Stimulated activated CD4-positive, alpha-beta T cell treated with anti-CD3 and anti-CD28 coated beads, Interleukin-1b, Interleukin-23, amount 100 ng/mL, for 1 hour (primary cell): ENCODE measurements at places on chromosomes 16 and 17.

DNA sequence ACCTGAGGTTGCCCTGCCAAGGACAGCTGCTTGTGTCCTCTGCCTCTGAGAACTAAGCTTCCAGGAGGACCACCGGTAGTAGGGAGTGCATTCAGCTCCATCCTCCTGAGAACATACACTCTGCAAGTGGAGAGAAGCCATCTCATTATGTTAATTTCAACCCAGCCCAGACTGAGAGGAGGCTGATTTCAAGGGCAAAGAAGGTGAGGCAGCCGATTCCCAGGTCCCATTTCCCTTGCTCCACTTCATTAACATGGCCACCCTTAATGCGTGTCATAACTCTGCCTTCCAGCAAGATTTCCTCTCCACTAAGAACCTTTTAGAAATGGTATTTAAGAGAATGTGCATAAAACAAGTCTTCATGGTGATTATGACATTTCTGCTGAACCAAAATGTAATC, 72.5 kb downstream of the CDH13 start:
- no peak for DNase-seq

DNA sequence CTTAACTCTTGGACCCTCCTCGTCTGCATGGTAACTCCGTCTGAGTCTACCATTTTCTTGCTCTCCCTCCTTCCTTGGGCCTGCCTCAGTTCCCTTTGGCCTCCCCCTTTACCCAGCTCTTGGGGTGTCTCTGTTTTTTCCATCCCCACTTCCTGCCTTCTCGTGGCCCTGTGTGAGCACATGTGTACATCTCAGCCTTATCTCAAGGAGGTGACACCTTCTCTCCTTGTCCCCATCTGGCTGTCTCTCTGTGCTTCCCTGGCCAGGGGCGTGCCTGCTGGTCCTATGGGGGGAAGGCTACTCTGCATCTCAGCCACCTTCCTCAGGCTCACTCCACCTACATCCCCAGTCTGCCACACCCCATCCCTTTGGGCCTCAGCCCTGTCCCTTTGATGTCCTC, 6.6 kb downstream of the CTF1 start:
- DNase-seq, result no peak

DNA sequence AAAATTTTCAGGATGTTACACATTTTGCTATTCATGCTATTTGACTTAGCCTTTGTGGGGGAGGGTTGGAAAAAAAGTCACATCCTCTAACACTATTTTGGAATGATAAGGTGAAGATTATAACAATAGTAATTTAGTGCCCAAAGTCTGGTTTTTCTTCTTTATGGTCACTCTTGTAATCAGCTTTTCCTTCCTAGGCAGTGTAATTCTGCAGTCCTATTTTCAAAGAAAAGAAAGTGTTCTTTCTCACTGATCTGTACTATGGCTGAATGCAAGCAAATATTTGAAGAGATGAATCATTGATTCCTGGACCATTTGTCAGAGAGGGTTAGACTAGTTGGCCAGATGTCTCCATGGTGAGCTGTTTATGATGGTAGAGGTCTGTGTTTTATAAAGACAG, 8.4 kb downstream of the RSPRY1 start:
- DNase-seq, result no peak

DNA sequence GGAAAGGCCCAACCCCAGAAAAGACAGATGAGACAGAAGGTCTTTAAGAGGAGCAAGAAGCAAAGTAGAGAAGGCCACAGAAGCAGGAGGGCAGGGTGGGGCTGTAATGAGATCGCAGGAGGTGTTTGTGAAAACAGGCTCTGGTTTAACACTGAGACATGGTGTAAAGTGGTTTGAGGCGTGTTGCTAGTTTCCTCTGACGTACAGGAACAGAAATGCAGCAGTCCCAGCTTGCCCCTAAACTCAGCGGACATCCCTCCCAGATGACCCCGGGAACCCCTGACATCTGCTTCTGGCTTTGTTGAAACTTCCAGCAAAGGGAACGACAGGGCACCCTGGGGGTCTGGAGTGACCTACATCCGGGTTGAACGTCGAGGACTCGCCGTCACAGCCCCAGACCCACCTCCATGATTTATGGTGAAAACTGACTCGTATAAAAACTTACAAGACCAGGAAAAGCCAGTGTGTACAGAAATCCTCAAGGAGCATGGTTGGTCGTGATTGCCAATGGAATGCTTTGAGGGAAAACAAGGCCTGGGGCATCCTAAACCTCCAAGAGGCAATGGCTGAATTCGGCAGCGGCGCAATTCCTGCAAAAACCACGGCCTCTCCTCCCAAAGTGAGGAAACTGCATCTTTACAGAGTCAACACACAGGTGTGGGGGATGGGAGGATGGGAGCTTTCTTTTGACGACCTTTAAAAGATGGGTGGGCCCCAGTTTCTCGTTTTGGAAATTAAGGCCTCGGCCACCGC, 25.8 kb downstream of the LITAF start:
- DNase-seq, result no peak

DNA sequence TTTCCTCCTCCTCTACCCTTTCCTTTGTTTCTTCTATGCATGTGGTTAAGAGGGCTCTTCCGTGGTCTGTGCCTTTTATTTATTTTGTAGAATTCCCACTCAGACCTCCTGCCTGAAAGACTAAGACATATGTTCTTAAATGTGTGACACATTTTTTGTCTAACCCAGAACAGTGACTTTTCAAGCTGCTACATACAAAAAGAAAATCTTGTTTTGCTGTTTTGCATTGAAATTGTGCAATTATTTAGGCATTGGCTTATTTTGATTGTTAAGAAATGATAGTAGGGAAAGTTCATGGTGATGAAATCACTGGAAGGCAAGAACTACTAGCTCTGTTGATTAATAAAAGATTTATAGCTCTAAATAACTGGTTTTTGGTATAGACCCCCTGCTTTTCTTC, 76.8 kb downstream of the TUBD1 start:
- DNase-seq, result no peak

DNA sequence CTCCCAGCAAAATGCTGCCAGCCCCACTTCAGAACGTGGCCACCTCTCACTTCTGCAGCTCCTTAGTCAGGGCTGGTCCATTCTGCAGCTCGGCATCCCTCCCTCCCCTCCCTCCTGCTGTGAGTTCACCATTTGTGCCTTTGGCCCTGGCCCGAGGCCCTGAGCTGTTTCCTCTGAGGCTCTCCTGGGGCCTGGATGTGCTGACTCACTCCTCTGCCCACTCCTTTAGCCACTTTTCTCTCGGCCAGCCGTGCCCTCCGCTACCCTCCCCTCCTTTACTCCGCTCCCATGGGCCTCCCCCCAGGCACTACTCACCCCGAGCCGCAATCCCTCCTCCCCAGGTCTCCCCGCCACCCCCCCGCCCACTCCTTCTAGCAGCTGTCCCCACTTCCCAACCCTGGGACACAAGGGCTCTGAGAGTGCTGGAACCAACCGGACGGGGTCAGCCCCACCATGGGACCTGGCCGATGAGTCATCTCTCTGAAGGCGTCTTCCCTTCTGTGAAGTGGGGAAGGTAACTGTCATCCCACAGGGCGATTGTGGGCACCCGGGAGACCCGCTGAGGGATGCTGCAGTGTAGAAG, 11.5 kb downstream of the KCNG4 start:
- DNase-seq, result no peak

DNA sequence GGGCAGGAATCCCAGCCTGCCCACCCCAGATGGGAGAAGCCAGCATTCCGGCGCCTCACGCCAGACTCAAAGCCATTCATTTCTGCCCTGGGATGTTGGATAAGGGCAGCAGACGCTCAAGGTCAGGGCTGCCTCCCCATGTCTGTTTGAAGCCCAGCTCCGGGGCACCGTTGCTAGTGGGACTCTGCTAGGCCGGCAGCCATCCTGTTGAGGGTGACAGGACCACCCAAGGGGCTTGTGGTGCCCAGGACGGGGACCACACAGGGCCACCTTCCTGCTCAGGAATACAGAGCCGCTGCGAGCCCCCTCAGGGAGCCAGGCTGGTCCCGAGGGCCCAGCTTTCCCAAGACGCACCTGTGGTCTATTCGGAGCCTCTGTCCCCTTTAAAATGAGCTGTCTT, 101.7 kb upstream of the CREBBP start:
- no peak for DNase-seq

GRCh38 chr17:65630502-65630901, 69.1 kb upstream of the AXIN2 start:
- DNase-seq, result no peak

DNA sequence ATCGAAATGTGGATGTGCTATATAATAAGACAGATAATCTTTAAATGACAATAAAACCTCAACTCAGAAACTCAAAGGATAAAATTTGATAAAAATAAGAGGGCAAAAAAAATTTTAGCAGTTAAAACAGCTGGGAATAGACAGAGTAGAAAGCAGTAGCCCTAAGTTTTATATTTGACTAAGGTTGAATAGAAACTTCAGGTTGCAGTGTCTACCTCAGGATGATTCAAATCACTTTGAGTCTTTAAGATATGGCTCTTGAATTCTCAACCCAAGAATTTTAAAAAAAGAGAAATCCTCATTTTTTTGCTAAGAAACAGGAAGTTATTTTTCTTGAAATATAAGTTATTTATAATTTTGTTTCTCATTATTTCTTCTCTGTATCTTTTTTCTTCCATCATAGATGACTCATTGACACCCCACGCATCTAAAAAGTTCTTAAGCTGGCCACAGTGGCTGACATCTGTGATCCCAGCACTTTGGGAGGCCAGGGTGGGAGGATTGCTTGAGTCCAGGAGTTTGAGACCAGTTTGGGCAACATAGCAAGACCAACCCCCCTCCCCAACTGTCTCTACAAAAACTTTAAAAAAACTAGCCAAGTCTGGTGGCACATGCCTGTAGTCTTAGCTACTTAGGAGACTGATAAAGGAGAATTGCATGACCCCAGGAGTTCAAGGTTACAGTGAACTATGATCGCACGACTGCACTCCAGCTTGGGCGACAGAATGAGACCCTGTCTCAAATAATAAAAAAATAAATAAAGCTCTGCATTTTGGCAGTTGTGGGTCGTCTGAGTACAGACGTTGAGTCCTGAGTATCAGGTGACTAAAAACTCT, 23.9 kb downstream of the NFAT5 start:
- DNase-seq, result no peak

- DNase-seq, result no peak
Measured at GRCh38 chr17:34177642-34178041, 77.4 kb upstream of the CCL2 start.

DNA sequence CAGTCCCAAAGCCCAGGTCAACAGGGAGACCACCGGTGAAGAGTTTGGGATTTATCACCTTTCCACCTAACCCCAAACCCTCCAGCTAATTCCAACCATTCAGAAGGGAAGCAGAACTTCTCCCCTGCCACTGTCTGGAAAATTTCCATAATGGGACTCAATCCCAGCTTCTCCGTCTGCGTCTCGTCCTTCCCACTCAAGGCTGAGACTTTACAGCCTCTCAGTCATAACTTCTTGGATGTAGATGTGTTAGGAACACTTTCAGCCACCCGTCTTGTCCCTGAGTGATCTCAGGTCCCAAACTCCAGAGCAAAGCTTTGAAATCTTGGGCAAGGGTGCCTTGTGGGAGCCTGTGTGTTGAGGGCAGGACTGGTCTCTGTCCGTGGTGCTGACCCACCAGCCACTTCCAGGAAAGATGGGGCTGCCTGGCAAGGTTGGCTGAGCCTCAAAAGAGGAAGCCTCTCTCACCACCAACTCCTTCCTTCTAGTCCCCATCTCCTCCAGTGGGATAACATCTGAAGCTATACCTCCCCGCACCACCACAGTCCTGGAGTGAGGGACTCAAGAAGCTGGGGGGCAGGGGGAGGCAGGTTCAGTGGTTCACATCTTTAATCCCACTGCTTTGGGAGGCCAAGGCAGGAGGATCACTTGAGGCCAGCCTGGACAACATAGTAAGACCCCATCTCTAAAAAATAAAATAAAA, 9.3 kb downstream of the GAS2L2 start:
- DNase-seq, result no peak

- DNase-seq, result no peak
Measured at GRCh38 chr17:19335951-19336631, 26.4 kb downstream of the B9D1 start.

GRCh38 chr17:81917565-81918332, at the start of gene SIRT7:
Gene SIRT7 (minus strand): TSS chr17:81918176. CDS start chr17:81918131, 45 bp downstream.
- peak; percentile 68 for DNase-seq

DNA sequence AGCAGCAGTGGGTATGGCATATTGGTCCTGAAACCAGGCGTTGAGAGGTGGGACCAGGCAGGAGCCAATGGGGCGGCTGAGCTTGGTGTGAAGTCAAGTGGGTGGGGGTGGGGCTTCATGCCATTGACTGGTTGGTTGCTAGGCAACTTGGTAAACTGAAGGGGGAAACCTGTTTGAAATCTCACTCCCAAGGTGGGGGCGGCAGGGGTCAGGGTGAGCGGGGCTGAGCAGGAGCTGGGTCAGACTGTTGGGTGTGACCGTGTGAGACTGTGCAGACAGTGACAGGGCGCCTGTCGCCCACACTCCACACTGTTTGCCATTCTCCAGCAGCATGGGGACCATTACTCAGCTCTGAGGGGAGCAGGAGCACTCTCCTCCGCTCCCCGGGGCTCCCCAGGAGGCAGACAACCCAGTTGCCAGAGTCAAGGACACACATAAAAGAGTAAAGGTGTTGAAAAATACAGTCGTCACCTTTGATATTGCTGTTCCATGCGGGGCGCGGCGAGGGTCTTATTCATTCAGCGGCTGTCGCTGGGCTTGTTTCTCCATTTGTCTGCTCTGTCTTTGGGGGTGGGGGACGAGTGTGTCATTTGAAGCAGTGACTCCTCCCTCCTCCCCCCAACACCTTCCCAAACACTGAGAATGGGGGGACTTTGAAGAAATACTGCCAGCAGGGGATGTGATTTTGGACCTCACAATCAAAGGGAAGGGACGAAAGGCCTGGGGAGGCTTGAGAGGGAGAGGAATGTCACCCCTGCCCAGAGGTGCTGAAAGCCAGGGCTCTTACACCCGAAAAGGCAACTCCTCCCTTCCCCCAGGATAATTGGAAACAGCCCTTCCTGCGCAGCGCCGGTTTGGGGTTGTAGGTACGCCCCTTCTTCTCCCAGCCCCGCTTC, 1.2 kb upstream of the EFNB3 start:
- no peak for DNase-seq

DNA sequence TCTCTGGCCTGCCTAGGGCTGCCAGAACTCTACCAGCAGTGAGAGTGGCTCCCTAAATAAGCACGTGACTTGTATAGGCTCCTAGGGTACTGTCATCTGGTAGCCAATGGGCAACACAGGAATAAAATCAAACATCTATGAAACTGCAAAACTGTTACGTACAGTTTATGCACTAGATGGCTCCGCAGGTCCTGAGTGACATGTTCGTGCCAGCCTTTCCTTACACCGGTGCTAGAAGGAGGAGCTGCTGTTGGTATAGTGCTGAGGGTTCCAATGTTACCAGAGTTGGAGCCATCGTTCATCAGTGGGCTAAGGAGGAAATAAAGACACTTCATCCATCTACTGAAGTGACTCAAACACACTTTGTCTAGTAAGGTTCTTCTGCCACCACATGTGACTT, 63.2 kb upstream of the TRAP1 start:
- no peak for DNase-seq

- no peak for DNase-seq
Measured at GRCh38 chr16:14106457-14106856, 35.3 kb downstream of the MRTFB start.

DNA sequence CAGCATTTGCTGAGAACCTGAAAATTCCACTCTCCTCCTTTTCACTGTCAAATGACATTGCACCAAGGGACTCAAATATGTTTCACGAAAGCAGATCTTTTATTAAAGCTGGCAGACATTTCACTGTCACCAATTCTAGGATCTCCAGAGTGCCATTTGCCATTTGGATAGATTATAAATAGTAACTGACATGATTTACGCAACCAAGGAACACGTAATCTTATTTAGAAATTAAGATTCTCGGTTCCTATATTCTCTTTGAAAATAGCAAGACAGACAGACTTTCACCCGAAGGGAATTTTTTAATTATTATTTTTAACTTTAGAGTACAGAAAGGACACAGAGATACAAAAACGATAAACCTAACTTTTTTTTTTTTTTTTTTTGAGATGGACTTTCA, 49.6 kb downstream of the ANKFY1 start:
- no peak for DNase-seq

GRCh38 chr17:6712058-6712853, 913 bp downstream of the SLC13A5 start:
- DNase-seq, result no peak
